ENCODE measurements at places on chromosomes 7 and 10.
A peak's percentile ranks its signal among the peaks of the same experiment; 100 is the strongest.

DNA sequence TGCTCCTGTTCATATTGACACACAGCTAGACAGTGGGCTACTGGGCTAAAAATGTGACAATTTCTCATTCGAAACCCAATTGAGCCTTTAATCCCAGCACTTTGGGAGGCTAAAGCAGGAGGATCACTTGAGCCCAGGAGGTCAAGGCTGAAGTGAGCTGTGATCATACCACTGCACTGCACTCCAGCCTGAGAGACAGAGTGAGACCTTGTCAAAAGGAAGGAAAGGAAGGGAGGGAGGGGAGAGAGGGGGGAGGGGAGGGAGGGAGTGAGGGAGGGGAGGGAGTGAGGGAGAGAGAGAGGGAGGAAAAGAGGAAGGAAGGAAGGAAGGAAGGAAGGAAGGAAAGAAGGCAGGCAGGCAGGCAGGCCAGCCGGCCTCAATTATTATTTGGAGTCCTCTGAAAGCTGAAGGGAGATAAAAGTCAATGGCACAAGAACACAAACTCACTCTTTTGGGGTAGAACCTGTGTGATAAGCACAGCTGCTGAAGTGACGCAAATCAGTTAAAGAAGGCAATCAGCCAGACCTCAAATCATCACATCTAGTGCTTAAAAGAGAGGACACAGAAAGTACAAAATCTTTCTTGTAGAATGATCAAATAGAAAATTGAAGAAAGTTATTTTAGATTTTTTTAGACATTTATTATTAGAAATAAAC is 98.1 kb downstream of the CCDC71L start:
- DNase-seq: no peak

- DNase-seq: no peak
These were observed 1.0 kb downstream of the GRM8 start for GRCh38 chr7:127251465-127252376.

- no peak for DNase-seq
These were observed 574 bp downstream of the MYL10 start for GRCh38 chr7:101628522-101628921.

GRCh38 chr10:123252779-123253178 is 98.6 kb downstream of the BUB3 start:
- no peak for DNase-seq

GRCh38 chr10:83880252-83880791 is 259.0 kb upstream of the GHITM start:
- DNase-seq: no peak

DNA sequence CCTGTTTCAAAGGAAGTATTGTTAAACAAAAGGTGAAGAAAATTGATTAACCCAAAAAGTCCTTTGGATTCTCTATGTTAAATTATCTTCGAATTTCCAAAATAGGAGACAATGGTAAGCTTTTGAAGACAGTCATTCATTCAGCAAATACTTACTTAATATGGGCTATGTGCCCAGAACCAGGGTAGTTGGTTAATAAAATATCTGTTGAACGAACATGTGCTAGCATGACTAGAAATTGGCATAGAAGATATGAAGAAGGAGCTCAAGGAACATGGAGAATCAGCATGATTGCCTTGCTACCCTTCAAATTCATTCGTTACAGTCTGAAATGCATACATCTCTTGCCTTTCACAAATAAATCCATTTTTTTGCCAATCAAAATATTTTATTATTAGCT is 123.1 kb upstream of the RHEB start:
- no peak for DNase-seq

GRCh38 chr7:148662646-148663045 is 36.1 kb upstream of the CUL1 start:
- no peak for DNase-seq

DNA sequence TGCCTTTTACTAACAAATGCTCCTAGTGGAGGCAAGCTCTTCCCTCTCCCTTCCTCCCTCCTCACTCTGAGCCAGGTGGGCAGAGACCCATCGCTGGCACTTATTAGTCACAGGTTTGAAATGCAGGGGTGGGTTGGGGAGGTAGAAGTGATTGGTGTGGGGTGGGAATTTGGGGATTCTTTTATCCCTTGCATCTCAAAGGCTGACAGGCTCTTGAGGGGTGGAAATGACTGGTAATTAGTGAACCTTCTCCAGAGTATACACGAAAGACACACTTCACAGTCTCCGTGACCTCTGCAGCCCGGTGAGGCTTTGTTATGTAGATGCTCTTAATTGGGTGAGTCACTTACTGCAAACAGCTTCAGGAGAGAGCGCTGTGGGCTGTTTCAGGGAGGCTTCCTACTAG is 13.9 kb upstream of the LRMDA start:
- no peak for DNase-seq

GRCh38 chr7:110483553-110483952 is 607.4 kb upstream of the LRRN3 start:
- DNase-seq: no peak

- no peak for DNase-seq
These were observed 724.0 kb downstream of the GRID1 start for GRCh38 chr10:85642421-85643170.

- DNase-seq: peak; percentile 69
These were observed 4.1 kb downstream of the KCNIP2 start for GRCh38 chr10:101839416-101840063.

GRCh38 chr7:137080516-137081203 is 212.2 kb downstream of the CHRM2 start:
- DNase-seq: no peak

- no peak for DNase-seq
These were observed 24.4 kb upstream of the CHST15 start for GRCh38 chr10:124117833-124118232.

DNA sequence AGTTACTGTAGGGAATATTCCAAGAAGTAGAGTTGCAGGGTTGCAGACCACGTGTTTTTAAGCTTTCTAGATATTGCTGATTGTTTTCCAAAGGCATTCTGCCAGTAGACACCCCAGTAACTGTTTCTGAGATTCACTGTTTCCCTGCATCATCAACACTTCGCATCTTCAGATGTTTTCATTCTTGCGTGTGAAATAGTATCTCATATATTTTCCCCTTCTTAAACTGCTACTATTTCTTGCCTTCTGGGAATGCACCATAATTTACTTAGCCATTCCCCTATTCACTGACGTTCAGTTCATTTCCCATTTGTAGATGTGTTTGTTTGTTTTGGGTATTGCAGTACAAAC is 30.7 kb downstream of the ALOX5 start:
- DNase-seq: no peak

- no peak for DNase-seq
These were observed 13.7 kb upstream of the HOXA13 start for GRCh38 chr7:27213433-27214238.

DNA sequence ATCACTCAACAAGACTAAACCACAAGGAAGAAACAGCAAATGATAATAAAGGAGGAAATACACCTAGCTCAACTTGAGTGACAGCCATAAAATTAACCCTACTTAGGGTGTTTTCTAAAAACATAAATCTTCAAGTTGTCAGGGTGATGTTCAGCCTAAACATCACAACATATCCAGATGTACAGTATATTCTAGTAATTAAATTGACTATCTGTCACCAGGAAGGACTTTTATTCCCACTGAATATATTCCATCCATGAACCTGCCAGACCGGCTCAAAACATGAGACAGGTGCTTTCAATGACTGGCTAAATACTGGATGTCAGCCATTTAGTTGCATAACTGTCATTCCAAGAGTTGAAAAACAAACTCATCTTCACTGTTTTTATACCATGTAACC is 298.1 kb upstream of the NEBL start:
- DNase-seq: no peak

GRCh38 chr7:29421010-29421956 is 142.4 kb upstream of the PRR15 start:
- no peak for DNase-seq

DNA sequence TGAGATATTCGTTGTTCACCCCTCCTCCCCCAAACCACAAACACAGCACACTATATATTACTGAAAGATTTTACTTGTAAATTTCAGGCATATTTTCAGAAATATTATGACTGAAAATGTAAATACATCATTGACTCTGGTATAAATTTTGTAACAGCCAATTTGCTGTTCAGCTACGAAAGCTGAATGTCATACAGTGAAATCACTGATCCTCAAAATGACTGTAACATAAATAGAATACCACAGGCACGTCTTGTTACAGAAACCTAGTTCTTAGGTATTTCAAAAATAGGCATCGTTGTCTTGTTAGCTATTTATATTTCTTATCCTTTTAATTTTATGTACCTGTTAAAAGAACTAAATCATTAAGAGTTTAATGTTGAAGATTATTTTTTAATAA is 15.1 kb downstream of the TRUB1 start:
- no peak for DNase-seq

DNA sequence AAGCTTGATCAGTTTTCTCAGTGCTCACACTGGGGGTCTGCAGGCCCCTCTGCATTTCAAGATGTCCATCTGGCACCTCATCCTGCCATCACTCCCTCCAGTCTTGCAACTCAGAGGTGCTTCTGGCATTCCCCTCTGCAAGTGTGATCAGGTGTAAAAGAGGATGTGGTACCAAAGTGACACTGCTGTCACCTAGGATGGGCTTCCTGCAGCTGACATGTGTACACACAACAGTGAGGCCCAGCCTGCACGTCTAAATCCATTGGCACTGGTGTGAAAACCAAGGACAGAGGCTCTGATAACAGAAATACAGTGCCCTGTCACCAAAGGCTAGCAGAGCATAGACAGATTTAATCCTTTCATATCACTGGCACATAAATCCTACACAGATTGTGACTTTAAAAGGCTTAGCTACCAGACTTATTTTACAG is 162.5 kb upstream of the CELF2 start:
- DNase-seq: no peak

GRCh38 chr10:603745-604144 is 85.7 kb downstream of the DIP2C start:
- DNase-seq: no peak

DNA sequence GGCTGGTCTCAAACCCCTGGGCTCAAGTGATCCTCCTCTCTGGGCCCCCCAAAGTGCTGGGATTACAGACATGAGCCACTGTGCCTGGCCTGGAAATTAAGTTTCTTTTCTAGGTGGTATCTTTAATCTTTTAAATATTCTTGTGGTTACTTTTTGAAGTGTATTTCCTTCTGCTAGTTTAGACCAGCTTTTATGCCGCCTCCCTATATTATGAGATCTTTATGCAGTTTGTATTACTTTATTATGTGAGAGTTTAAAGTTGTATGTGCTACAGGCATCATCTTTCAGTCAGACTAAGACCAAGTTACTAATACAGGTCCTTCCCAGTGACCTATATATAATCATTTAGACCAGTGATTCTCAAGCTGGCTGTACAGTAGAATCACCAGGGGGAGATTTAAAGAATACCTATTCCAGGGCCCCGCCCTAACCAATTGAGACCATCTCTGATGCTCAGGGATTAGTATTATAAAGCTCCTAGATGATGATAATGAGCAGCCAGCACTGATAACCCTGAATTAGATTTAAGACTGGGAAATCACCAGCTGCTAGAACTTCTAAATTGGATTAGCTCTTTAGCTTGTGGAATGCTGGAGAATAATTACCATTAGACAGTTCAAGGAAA is 11.3 kb downstream of the INPP5F start:
- DNase-seq: no peak

DNA sequence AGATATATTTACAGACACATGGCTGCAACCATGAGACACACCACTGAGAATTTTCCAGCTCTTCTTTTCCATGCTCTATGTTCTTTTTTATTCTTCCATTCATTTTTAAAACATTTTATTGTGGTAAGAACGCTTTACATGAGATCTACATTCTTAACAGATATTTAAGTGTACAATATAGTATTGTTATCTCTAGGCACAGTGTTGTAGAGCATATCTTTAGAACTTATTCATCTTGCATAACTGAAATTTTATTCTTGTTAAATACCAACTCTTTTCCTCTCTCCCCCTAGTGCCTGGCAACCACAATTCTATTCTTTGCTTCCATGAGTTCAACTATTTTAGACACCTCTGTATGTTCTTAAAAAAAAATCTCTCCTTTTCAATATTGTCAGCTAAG is 67.1 kb upstream of the HABP2 start:
- no peak for DNase-seq

GRCh38 chr7:113824117-113824823 is 94.5 kb downstream of the PPP1R3A start:
- no peak for DNase-seq

GRCh38 chr7:129055294-129055816 is 444 bp upstream of the TNPO3 start:
- DNase-seq: no peak

DNA sequence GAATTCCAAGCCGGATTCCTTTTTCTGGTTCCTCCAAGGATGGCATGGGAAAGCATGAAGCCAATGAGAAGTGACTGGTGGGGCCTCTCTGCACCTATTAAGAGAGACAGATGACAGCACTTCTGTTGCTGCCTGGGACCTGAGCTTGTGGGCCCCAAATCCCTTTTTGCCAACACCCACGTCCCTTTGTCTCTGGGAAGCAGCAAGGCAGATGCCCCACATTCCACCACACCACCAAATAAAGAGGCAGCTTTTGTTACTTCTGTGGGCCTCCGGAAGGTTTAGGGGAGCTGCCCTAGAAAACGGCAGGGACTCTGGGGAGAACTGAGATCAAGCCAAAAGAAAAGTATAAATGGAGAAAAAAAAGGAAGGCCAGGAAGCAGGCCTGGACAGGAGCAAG is 3.4 kb downstream of the CCDC136 start:
- DNase-seq: no peak

GRCh38 chr10:8084799-8085198 is 30.3 kb downstream of the GATA3 start:
- DNase-seq: no peak

DNA sequence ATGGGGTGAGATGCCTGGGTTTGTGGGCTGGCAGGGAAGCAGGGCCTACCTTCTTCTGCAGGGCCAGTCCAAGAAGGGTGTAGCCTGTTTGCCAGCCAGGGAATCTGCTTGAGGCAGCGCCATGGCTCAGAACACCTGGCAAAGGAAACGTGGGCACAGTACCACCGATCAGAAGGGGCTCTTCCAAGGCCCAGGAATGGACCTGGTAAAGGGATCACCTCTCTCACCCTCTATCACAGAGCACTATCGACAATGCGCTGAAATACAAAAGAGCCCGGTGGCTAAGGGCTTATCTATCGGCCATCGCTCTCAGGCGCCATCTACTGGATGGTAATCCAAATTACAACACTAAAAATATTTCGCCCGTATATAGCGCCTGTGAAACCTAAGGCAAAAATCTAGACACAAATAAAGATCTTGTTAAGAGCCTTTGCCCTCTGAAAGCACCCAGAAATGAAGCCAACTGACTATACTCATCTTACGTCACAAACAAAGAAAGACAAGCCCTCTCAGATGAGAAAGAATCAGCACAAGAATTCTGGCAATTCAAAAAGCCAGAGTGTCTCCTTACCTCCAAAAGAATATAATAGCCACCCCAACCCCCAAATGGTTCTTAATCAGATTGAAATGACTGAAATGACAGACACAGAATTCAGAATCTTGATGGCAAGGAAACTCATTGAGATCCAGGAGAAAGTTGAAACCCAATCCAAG is 217.8 kb upstream of the HPS1 start:
- DNase-seq: peak; percentile 51

- DNase-seq: no peak
These were observed 22.0 kb downstream of the FAM171A1 start for GRCh38 chr10:15349112-15349511.

GRCh38 chr7:93015101-93015778 is 102.5 kb downstream of the SAMD9 start:
- no peak for DNase-seq
